ENCODE measurements at places on chromosomes 5 and 9.

DNA sequence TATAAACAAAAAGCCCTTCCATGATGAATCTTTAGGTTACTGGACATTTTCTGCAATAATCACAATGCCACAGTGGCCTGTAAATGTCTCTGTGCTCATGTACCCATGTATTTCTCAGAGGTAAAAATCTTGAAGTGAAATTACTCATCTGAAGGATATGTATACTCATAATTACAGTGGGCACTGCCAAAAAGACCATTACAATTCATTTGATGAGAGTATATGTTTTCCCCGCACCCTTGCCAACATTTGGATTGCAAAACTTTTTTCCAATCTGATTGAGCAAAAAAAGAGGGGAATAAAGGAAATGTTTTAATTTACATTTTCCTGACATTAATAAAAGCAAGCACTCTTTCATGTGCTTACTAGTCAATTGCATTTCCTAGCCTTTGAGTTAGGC, 110.5 kb downstream of the EPB41L4A start:
- DNase-seq = no peak

- DNase-seq = no peak
Measured at GRCh38 chr9:11097020-11097419, 484.2 kb upstream of the PTPRD start.

DNA sequence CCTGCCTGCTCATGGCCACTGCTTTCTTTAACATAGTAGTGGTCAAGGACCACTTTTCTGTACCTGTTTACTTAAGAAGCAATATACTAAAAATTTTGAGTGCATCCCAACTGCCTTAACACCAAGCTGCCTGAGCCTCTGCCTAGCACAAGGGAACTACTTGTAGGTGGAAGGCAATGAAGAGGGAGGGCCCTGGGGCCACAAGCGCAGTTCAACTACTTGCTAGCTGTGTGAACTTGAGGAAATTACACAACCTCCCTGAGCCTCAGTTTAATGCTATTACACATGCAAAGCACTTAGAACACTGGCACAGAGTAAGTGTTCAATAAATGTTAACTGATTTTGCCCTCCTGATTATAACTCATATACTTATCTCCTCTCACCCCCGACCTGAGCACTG, 6.3 kb downstream of the ARL15 start:
- DNase-seq = no peak

GRCh38 chr9:96674906-96675538, 19.9 kb upstream of the PRXL2C start:
- no peak for DNase-seq

GRCh38 chr9:8632493-8632892, 832.9 kb upstream of the DMAC1 start:
- DNase-seq = no peak

- no peak for DNase-seq
Measured at GRCh38 chr5:52801329-52801728, 13.6 kb downstream of the ITGA1 start.

DNA sequence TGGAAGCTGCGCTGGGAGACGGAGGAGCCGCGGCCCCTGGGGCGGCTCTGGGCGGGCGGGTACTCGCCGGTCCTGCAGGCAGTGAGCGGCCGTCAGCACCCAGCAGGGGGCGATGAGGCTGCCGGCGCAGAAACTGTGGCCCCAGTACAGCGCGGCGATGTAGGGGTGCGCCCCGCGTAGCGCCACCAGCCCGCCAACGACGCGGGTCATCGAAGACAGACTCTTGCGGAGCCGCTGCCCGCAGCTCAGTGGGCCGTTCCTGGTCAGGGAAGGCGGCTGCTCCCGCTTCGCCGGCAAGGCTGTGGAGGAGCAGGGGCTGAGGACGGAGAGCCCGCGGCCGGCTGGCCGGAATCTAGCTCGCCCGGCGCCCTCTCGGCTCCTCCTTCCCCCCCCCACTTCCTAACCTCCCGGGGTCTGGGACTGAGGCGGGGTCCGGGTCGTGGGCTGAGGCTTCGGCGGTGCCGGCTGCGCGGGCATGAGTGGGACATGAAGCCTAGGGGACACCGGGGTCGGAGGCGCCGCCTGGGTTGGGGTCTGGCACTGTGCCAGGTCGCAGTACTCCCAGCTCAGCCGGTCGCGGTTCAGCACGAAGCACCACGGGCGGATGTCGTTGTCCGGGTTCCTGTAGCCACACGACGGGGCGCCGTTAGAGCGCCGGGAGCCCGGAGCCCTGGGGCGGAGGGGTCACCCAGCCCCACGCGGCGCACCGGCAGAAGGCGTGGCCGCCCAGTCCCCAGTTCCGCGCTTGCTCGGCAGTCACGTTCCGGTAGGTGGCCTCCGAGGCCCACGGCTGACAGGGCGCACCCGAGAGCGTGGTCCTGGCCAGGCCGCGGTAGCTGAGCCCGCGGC, 3.6 kb upstream of the PFN3 start:
- peak; percentile 82 for DNase-seq

DNA sequence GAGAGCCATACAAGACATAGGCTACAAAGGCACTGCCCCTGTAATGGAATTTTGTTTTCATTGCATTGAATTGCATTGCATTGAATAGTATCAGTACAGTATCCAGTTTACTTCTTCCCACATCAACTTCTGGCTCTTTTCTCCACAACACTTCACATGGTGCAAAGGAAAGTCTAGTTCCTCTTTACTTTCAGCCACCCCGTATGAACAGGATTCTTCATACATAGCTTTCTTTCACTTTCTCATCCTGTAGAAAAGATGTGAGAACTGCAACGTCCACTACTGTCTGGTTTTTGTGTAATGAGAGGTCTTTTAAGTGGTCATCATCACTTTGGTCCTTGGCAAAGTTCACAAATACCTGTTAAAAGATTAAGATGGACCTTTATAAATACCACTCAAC, 20.2 kb downstream of the NIPSNAP3B start:
- no peak for DNase-seq

- no peak for DNase-seq
Measured at GRCh38 chr9:106878081-106878837, 15.3 kb downstream of the ZNF462 start.

GRCh38 chr5:134103397-134103796, 11.1 kb upstream of the TCF7 start:
- DNase-seq = no peak

DNA sequence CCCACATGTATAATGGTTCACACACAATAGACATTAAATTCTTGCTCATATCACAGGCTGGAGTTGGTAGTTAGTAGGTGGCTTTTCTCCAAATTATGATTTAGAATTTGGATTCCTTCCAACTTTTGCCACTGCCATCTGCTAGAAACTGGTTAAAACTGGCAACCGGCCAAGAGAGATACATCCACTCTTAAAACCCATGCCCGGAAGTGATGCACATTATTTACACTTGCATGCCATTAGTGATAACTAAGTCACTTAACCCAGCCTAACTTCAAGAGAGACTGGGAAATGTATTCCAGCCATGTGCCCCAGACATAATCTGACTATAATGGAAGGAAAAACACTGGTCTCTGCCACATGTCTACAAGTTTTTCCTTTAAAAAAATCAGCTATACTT, 395.7 kb upstream of the SEMA6A start:
- DNase-seq = no peak

DNA sequence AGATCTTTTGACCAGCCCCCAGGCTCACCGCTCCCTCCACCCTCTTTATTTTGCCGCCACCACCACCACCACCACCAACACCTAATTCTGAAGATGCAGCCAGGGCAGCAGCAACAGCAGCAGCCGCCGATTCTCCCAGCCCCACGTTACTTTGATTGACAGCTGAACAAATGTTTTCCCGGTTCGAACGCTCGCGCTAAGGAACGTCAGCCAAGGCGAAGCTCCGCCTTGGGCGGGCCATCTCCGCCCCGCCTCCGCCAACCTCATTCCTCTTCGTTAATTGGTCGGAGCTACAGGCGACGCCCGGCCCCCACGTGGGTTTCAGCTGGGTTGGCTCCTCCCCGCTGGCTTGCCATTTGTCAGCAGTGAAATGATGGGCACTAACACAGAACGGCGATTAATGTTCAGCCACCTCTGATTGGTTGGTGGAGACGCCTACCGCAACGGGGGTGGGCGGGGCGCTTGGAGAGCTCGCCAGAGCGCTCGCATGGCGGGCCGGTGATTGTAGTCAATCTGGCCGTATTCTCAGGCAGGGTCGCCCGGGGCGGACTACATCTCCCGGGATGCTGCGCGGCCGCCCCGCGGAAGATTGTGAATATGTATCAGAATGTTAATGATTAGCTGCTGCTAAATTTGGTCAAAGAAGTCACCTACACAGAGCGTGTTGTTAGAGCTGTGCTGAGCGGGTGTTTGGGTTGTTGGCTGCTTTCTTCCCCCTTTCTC, at the start of gene TLE4:
Gene TLE4 (plus strand): TSS at position 657 of the 723 bp plus-strand sequence. CDS start 826 bp downstream, outside the sequence.
- DNase-seq = peak; percentile 100

DNA sequence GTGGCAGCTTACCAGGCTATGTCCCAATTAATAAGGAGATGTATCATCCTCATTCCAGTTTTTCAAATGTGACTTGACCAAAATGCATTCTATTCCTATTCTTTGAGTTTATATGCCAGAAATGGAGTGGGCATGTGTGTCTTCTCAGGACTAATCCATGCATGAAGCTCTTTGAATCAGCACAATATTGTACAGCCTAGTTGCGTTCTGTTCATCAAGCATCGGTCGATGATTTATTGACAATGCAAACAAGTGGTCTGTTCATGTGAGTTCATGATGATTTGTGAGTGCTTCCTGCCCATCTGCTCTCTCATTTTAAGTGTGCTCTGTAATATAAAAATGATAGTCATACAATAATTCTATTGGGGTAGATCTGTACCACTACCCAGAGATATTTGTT, 48.3 kb downstream of the PALM2AKAP2 start:
- no peak for DNase-seq

DNA sequence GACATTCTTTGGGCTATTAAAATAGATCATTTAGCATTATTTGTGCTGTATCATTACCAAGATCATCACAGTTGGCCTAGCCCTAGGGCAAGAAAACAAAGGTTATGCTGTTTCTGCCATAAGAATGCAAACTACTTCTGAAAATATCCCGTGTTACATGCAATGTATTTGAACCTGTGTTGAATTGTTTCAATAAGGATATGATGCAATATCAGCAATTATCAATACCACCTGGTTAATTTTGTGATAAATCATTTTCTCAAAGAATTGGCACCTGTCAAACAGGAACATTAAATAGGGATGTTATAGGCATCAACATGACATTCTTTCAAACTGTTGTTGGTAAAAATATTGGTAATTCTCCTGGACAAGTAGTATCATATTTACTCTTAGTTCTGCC, 2002.0 kb upstream of the CDH9 start:
- no peak for DNase-seq

DNA sequence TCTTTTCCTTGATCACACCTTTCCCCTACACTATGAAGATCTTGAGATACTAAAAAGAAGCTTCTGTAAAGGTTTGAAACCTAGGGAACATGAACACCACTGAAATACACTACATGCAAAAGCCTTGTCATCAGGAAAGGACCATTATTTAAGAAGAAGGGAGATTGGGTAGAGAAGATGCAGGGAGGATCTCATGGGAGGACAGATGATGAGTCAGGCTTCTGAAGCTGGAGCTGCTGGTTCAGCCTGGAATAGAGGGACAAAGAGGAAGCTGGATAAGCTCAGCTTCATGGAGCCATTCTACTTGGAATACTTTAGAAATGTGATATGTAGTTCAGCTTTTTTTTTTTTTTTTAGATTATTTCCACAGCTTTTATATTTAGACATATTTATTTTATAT, 169.8 kb downstream of the MAN2A1 start:
- no peak for DNase-seq

DNA sequence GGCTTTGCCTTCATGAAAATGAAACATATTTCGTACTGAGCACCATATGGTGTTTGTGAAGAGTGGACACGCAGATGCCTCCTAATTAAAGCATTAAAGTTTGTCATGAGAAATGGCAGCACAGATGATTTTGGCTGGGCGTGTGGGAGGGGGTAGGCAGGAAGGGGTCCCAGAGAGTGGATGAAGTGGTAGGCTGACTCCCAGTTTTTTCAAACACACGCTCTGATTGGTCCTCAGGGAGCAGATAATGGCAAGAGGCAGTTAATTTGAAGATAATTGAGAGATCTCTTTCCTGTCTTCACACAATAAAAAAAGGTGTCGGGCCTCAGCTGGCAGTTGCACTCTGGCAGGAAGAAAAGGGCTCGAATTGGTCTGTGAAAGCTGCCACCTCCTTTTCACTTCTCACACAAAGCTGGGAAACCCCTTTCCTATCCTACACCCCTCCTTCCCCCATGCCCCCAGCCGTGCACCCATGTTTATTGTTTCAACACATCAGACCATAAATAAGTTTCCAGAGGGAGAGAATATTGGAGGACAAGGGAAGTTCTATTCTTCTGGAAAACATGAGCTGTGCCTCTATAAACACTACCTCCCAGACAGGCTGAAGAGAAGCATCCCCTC, 429.6 kb downstream of the ARHGEF28 start:
- no peak for DNase-seq

- no peak for DNase-seq
Measured at GRCh38 chr9:89243296-89244061, 64.9 kb upstream of the SHC3 start.

DNA sequence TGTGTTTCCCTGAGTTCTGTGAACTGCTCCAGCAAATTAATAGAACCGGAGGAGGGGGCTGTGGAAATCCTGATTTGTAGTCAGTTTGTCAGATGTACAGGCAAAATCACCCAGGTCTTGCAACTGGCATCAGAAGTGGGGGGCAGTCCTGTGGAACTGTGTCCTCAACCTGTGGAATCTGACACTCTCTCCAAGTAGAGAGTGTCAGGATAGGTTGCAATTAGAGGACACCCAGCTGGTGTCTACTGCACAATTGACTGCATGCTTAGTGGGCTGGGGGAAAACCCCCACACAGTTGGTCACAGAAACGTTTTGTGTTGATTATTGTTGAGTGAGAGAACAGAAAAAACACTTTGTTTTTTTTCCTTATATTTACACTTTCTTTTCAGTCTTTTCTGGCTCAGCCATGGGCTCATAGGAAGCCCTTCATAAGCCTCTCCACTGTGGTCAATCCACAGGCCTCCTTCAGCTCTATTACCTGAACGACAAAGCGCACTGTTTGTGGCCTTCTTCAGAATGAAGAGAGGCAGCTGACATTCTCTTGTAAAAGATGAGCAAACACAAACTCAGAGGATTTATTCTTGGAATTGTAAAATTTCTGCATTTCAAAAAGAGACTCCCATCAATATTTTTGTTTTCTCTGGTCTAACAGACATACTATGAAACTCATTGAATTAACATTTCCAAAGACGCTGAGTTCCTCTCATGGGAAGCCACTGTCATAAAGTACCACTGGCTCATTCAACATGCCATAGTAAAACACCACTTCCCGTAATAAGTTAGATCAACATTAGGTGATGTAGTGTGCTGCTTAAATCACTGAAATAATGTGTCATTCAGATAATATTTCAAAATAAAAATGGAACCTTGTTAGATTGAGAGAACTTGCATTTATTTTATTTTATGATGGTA, 348.9 kb upstream of the RFX3 start:
- DNase-seq = no peak

GRCh38 chr9:137048655-137049543, 2.9 kb upstream of the NPDC1 start:
- no peak for DNase-seq
